ENCODE measurements at places on chromosomes 2 and 18.

GRCh38 chr2:236665101-236665500 lies 95.5 kb downstream of the ACKR3 start:
- no peak for DNase-seq

- no peak for DNase-seq
Observed at GRCh38 chr2:217799563-217800432, 203.0 kb downstream of the TNS1 start.

- DNase-seq, result peak; percentile 21
Observed at GRCh38 chr2:134431838-134432434, 178.1 kb downstream of the MGAT5 start.

- DNase-seq, result peak; percentile 53
Observed at GRCh38 chr18:22591222-22591621, 173.5 kb upstream of the CTAGE1 start.

DNA sequence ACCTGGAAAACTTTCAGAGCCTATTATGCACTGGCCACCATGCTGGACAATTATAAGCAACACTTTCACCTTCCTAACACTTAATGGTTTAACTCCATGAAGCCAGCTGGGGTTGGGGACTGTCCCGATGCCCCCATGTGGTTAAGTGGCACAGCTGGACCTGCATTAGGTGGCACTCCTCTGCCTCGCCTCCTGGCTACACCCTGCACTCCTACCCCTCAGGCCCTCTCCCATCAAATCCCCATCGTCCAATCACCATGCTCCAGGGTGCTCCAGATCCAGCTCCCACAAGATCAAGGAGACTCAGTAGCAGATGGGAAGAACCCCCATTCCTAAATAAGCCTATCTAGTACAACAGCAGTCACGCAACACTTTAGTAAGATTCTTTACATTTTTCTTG lies 53.8 kb downstream of the HDLBP start:
- no peak for DNase-seq

DNA sequence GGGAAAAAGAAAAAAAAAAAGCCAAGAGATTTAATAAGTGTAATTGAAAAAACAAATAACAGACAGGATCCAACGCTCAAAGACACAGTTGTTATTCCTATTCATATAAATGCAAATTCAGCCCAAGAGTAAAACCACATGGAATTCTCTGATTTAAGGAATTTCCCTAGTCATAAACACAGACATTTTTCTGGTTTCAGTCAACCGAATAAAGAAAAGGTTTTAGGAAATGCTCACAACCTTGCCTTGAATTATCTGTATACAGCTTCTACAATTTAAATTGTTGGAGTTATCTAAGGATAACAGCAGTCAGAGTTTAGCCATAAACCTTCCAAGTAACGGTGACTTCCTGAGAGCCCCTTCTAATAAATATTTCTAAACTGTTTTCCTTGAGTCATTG lies 122.7 kb downstream of the VWC2L start:
- DNase-seq, result no peak

DNA sequence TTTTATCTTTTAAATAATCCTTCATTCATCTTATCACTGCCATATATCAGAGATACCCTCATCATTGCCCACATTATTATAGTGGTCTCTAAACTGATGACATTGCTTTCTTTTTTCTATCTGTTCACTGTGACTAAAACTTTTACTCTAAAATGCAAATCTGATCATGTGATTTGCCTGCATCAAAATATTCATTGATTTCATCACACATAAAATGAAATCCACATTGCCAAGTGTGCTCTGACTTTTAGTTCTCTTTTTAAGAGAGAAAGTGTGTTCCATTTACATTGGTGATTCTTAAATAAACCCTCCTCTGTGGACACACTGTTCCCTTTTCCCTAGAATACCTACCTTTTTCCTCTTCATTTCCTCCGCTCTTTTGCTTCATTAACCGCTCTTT lies 7.5 kb downstream of the REL start:
- DNase-seq, result no peak

DNA sequence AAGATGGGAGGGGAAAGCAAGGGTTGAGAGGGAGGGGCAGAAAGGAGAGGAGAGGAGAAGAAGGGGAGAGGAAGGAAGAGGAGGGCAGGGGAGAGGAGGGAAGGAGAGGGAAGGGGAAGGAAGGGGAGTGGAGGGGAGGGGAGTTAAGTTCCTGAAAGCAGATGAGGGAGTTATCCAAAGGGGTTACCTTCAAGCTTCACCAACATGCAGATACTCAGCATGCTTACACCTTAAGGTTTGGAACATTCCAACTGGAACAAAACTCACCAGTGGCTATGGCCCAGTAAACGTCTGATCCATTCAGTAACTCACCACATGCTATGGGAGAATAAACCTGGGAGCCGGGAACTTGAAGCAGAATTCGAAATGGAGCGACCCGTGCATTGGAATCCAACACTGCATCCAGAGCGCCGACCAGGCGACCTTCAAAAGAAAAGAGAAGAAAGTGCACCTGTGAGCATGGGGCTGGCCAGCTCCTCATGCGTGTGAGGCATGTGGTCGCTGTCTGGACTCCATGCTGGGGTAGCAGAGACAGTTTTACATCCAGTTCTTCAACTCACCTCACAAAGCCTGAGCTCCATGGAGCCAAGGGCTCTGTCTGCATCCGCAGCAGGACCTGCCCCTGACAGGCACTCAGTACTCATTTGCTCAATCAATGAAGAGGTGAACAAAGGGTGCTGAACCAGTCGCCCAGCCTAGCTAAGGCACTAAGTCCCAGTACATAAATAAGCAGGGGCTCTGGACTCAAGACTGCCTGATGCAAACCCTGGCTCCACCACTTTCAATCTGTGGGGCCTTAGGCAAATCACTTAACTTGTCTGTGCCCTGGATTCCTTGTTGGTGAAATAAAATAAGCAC lies 61.0 kb downstream of the TBC1D8 start:
- no peak for DNase-seq

DNA sequence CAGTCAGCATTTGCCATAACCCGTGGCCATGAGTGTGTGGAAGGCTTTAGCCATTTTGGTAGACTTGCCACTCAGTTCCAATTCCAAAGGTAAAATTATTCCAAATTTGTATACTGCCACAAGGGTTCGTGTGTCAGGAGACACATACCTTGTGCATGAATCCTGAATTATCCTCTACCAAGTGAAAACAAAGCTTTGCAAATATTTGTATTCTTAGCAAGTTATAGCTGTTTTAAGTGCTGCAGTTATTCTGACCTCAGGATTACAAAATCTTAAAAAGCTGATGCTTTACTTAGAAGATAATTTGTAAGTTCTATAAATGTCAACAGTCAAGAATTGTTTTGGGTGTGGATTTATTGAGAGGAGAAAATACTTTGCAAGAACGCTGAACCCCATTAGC lies 100.6 kb downstream of the ANTXR1 start:
- DNase-seq, result peak; percentile 30

- DNase-seq, result no peak
Observed at GRCh38 chr2:120949957-120950590, 214.4 kb downstream of the GLI2 start.

DNA sequence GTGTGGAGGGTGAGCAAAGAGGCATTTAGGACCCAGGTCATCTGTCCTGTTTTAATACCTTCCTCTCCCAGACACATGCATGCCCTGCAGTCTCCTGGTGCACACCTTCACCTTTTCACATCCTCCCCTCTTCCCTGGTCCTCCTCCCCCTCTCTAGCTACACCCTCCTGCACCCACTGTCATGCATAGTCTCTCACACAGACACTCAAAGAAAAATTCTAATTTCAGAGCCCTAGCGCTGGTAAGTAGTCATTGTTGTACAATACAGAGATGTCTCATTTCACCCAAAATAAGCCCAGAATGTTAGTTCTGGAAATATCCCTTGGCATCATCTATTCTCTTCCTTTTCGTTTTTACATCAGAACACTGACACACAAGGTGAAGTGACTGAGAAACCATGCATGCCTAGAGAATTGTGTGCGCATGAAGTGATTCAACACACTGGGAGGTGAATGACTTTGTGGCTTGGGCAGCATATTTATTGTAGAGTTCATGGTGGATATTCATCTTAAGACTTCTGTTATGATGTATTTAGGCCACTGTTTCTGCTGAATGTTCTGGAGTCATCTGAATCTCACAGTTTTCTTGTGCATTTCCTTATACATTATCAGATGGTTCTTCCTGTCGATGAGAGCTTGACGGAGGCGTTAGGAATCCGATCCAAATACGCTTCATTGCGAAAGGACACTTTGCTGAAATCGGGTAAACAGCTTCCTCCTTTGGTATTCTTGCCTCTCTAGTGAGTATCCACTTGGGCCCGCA lies 69.9 kb downstream of the COA5 start:
- DNase-seq, result no peak

- DNase-seq, result peak; percentile 95
Observed at GRCh38 chr2:179460181-179460929, 195.7 kb upstream of the SESTD1 start.

GRCh38 chr18:30406728-30407127 lies 635.8 kb downstream of the DSC3 start:
- DNase-seq, result no peak

DNA sequence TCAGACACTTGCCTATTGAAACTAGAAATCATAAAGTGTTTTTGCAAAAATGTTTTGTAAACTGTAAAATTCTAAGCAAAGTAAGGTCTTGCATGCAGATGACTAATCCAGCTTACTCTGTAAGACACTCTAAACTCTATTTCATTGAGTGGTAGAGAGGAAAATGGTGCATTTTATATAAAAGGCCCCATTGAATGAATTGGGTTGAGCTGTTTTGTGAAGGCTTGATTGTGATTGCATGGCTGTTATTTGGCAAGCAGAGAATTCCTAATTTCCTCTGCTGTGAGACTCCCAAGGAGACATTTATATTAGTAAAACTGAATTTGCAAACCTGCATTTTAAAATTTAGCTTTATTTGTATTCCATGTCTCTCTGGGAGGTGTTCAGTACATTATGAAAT lies 234.5 kb downstream of the PARD3B start:
- no peak for DNase-seq

- peak; percentile 62 for DNase-seq
Observed at GRCh38 chr18:47996091-47996541, 65.7 kb upstream of the SMAD2 start.

DNA sequence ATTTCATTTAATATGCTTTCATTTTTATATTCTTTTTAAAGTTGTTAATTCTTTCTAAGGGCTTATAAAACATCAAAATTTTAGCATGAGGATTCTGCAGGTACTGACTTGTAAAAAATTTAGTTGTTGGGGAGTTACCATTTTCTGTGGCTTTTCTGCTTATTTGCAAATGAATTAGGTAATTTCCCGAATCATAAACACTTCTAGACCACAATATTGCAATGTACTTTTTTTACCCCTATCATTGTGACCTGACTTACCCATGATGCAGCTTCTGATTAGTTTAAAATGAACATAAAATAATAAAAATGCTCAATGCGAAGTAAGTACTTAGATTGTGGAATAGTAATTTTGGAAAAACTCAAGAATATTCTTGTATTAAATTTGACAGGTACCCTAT lies 11.4 kb downstream of the ARL6IP6 start:
- no peak for DNase-seq

GRCh38 chr2:186704897-186705296 lies 11.0 kb downstream of the FAM171B start:
- DNase-seq, result no peak

DNA sequence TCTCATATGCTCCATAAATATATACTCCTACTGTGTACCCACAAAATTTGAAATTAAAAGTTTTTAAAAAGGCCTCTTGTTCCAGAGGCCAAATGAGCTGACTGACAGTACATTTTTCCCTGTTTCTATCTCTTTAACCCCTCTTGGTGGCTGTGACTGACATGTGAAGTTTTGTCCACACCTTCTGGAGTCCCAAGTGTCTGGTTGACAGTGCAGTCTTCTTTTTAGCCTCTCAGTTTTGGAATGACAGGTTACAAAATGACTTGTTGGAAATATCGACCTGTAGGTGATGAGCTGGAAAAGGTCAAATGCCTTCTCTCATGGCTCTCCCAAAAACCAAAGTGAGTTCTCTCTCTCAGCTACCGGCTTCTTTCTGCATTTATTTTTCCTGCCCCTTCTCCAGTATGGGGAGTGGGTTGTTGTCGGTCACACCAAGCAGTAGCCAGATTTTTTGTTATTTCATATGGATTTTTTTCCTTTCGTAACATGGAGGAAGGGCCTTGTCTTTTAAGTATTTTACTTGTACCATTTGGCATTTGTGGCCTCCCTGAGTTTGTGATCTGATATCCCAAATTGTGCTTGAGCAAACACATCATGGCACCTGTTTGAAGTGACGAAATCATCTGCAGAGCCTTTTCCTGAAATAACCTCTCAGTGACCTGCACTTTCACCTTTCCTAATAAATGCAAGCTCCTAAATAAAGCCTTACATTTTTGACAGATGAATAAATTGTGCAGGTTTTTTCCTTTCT lies 143.9 kb downstream of the ESCO1 start:
- DNase-seq, result no peak

DNA sequence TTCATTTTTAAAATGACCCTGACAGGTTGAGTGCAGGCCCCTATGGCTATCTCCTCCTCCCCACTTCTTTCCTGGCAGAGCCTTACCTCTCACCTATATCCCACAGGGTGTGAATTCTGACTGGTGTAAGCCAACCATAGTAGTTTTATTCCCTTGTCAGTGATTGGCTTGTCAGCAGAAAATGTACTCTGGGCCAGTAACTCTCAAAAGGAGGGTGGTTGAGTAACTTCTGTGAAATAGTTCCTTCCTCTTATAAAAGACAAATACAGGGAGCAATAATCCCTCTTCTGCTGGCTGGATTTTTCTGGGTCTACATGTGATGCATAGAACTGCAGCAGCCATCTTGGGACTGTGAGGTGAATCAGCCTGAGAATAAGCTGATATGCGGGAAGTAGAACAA lies 83.4 kb downstream of the RAPH1 start:
- DNase-seq, result no peak

GRCh38 chr2:73281244-73281643 lies 3.0 kb downstream of the FBXO41 start:
- no peak for DNase-seq

- peak; percentile 74 for DNase-seq
Observed at GRCh38 chr2:150866431-150866830, 379.0 kb upstream of the RND3 start.

GRCh38 chr2:199409759-199410529 lies 47.8 kb downstream of the SATB2 start:
- DNase-seq, result peak; percentile 65

GRCh38 chr2:129103936-129104878 lies 785.5 kb upstream of the HS6ST1 start:
- DNase-seq, result no peak

DNA sequence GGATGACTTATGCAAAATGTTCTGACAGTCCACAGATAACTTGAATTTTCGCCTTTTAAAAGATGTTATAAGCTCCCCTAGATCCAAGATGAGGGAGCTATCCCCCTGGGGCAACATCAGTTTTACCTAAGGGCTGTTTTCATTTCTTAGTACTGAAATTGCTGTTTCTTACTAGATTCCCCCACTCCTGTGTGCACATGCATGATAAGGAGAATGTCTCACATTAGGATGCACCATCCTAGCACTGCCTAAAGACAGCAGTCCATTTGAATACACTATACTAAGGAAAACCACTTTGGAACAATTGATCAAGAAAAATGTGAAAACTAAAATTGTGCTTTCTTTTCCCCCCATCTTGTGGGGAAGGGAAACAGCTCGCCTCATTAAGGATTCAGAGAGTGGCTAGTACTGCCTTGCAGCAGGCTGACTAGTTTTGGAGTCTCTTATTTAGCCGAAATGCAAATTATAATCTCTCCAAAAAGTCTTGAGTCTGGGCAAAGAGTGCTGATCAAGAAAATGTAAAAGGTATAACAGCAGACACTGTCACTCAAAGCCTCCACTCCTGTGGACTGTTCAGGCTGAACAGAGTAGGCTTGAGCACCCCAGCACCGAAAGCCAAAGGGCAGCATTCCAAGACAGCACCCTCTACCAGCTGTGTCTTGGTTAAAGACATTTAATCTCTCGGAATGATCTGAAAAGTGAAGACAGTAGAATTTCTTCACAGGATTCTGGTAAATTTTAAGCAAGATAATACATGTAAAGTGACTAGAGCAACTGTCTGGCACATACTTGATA lies 65.0 kb downstream of the ZNF385B start:
- DNase-seq, result no peak
